ENCODE measurements at places on chromosomes 2 and 18.

DNA sequence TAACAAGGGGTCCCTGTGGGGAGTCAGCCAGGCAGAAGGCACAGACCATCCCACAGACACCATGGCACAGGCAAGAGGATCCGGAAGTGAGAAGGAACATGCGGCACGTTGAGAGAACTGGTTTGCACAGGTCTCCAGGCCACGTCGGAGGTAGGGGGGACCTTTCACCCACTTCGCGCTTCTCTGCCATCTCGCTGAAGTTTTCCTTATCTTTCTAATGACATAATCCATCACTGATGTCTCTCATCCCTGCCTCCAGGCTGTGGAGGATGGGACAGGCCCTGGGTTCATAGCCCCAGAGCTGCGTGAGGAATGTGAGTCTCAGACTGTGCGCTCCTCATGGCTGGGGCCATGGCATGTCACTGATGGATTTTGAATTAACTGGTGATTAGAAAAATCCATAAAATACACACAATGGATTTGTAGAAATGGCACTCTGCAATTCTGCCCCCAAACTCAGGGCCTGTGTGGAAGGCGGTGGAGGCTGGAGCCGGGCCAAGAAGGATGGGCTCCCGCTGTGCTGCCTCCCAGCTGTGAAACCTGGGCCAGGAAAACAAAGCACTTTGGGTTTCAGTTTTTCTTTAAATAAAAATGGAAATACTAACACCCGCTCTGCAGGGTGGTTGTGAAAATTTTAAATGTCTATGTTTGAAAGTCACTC is 113.3 kb upstream of the ALKAL2 start:
- no peak for DNase-seq

- DNase-seq: no peak
Observed at GRCh38 chr2:23828256-23828980, 98.5 kb downstream of the ATAD2B start.

DNA sequence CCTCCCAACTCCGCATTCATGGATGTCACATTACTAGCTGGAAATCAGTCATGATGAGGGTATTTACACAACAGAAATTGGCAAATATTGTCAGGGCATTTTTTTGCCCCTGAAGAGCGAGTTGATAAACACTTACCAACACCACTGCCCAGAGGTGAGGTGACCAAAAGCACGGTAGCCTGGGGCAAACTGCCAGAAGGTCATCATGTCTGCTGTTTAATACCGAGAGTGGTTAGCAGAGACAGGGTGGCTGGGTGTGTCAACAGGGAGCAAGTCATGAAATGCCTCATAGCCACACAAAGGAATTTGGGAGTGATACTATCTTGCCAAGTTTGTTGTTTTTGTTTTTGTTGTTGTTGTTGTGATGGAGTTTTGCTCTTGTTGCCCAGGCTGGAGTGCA is 37.0 kb upstream of the EPC2 start:
- no peak for DNase-seq

GRCh38 chr2:205188239-205189138 is 493.8 kb upstream of the NRP2 start:
- DNase-seq: no peak

DNA sequence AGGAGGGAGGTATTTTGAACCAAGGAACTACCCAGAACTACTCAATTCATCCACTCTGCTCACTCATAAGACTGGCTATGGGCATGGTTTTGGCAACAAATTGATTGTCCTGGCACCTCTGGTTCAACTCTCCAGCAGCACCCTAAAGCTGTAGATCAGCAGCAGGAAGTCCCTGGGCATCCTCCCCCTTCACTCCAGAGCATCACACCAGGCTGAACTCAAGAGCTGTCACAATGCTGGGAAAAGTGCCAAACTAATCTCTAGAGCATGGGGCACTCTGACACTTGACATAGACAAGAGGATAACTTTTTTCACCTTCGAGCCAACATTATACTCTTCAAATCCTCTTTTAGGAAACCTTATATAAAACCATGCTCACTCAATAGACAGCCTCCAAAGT is 154.1 kb upstream of the RBBP8 start:
- DNase-seq: no peak

DNA sequence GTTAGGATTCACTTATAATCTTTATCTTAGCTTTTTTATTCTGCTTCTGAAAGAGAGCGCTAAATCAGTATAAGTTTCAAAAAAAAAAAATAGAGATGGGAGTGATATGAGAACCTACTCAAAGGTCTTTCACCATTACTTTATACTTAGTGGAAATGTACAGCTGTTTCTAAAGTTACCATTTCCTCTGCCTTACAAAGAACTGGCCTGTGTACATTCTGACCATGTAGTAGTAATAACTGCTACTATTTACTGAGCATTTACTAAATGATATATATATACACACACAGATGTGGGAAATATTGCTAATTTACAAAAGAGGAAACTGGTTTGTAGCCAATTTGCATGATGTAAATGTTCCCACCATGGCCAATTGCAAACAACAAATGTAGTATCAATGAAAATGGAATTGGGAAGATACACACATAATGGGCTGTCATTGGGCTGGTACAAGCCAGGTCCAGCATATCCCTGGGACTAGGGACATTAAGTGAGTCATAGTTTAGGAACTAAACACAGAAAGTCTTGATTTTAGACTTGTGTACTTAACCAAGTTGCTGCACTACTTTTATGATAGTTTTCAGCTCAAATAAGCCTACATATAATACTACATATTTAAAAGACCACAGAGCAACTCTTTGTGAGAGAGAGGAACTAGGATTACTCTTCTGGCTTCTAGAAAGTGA is 67.1 kb downstream of the DYNC1I2 start:
- no peak for DNase-seq

GRCh38 chr2:149926149-149926548 is 338.6 kb upstream of the MMADHC start:
- DNase-seq: no peak

DNA sequence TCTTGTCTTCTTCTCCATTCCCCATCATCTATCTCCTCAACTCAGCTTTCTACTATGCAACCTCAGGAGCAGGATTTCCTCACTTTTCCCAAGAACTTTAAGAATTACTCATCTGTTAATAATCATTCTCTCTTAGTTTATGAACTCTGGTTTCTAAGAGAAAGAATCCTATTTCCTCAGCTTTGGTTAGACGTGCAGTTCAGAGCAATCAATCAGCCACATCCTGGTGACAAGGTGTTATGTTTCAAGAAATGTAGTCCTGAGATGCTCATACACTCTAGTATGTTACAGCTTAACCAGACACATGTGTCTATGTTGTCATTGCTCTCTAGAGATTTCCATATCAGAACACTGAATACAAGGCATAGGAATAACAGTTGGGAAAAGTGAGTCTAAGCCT is 277.9 kb downstream of the MBD2 start:
- no peak for DNase-seq

DNA sequence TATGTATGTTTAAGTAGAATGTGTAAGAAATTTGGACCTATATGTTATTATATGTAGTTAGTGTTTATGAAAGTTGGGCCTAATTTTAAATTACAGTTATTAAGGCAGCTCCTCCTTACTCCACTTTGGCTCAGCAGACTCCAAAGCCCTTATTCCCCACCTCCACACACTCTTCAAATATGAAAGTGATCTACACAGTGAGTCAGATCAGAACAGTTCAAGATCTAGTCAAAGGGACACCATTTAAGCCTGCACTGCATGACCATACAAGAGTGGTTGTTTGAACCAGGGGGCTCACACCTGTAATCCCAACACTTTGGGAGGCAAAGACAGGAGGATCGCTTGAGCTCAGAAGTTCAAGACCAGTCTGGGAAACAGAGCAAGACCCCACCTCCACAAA is 21.2 kb upstream of the PMAIP1 start:
- DNase-seq: no peak

- no peak for DNase-seq
Observed at GRCh38 chr2:109467701-109468100, 146.1 kb downstream of the SEPTIN10 start.

DNA sequence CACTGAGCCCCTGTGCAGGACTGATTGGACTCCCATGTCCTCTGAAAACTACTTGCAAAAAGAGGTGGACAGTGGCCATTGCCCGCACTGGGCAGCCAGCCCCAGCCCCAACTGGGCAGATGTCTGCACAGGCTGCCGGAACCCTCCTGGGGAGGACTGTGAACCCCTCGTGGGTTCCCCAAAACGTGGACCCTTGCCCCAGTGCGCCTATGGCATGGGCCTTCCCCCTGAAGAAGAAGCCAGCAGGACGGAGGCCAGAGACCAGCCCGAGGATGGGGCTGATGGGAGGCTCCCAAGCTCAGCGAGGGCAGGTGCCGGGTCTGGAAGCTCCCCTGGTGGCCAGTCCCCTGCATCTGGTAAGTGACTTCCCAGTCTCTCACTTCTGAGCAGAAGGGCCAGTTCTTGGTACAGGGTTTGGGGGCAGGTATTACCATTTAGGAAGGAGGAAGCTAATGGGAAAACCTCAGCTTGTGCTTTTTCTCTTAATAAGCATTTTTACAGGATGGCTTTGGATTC is 44.1 kb downstream of the TNFRSF11A start:
- DNase-seq: no peak

- no peak for DNase-seq
Observed at GRCh38 chr2:118856978-118857676, 9.7 kb upstream of the EN1 start.

GRCh38 chr2:71901466-71901865 is 246.2 kb downstream of the CYP26B1 start:
- no peak for DNase-seq

- DNase-seq: no peak
Observed at GRCh38 chr2:157216286-157216965, 41.1 kb upstream of the GALNT5 start.

DNA sequence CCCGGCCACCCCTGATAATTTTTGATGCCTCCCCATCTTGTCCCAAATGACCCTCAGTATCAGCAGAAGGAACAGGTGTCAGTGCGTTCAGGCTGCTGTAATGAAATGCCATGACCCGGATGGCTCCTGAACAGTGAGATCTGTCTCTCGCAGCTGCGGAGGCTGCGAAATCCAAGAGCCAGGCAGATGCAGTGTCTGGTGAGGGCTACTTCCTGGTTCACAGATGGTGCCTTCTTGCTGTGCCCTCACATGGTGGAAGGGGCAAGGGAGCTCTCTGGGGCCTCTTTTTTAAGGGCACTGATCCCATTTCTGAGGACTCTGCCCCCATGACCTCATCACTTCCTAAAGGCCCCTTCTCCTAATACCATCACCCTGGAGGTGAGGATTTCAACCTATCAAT is 152.2 kb downstream of the TWIST2 start:
- no peak for DNase-seq

- DNase-seq: no peak
Observed at GRCh38 chr2:146295080-146295670, 1549.7 kb upstream of the ACVR2A start.

GRCh38 chr2:6498841-6499240 is 366.9 kb downstream of the CMPK2 start:
- DNase-seq: no peak

DNA sequence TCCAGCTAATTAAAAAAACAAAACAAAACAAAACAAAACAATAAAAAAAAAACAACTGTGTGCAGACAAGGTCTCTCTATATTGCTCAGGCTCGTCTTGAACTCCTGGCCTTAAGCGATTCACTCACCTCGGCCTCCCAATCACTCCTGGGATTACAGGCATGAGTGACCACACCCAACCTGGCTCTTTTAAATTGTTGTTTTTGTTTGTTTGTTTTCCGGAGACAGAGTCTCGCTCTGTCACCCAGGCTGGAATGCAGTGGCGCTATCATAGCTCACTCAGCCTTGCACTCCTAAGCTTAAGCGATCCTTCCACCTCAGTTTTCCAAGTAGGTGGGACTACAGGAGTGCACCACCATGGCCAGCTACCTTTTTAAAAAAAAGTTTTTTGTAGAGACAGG is 201.6 kb downstream of the EN1 start:
- DNase-seq: no peak

DNA sequence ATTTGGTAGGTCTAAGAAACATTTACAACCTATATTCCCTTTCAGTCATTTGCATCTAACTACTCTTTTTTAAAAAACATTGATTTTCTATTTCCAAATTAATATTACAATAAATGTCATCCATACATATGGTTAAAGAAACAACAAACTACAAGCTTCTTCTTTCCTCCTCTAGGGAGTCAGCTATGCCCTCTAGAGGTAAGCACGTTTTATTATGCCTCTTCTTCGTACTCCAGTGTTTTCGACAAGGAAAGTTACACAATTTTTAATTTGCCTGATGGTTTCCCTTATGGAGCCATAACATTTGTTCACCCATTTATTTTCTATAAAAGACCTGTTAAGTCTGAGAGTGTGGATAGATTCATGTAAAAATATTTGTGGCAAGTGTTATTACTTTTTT is 183.4 kb upstream of the CDH7 start:
- DNase-seq: no peak

GRCh38 chr2:164595031-164595430 is 26.3 kb downstream of the GRB14 start:
- DNase-seq: no peak

DNA sequence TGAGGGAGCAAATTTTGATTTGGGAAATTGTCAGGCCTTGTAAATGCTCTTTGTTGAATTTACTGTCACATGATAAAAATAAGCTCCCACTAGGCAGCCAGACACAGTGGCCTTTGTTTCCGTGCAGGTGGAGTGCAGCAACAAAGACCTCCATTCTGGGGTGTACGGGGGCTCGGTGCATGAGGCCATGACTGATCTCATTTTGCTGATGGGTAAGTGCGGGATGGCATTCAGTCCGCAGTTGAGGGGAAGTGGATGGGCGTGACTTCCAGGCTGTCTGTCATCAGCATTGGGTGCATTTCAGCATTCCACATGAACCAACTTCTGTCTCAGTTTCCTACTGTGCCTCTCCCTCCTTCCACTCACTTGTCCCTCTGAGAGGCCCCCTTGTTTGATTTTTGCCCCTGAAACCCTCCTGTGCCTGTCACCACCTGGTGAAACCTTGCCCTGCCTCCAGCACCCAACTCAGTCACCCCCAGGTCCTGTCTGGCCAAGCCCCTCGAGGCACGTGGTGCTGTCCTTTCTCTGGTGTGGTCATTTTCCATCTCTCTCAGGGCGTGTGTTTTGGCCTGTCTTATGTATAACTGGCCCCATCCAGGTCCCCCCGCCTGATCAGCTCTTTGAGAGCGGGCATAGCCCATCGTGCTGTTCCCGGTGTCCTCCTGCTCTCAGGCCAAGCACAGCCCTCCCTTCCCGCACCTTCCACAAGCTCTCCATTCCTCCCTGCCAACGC is 16.3 kb downstream of the CNDP2 start:
- DNase-seq: no peak

GRCh38 chr2:2270808-2271415 is 60.2 kb downstream of the MYT1L start:
- no peak for DNase-seq

DNA sequence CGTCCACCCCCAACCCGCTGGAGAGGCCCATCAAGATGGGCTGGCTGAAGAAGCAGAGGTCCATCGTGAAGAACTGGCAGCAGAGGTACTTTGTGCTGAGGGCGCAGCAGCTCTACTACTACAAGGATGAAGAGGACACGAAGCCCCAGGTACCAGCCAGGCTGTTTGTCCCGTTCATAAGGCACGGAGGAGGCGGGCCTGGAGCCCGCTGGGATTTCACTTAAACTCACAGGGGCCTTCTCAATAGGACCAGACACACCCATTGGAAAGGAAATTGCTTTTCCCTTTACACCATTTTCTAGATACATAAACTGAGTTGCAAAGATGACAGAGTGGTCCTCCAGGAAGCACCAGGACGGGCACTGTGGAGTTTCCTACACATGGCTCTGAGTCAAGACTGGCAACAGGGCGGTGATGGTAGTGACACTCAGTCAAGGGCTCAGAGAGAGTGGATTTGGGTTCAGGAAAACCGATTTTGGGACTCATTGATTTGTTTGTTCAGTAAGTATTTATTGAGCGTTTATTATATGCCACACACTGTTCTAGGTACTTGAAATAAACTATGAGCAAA is 40.7 kb downstream of the ARHGAP25 start:
- no peak for DNase-seq

All from cortex of kidney (tissue), 1 donor.